Caco-2 (cell line): ENCODE measurements at places on chromosomes 5 and 9. TPM values are rescaled to one million over a fixed set of nuclear protein-coding genes. Genes with fewer than 3 reads are reported as not detected.

DNA sequence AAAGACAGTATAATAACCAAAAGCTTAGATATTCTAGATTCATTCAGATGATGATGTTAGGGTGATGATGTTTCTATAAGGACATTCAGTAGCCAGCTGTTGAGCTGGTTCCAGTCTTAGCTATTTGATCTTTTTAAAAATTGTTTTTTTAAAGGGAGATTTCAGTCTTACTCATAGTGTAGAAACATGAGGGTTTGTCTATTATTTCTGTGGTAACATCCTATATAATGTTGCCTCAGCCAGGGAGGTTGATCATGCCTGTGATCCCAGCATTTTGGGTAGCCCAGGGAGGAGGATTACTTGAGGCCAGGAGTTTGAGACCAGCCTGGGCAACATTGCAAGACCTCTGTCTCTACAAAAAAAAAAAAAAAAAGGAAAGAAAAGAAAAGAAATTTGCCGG is 167.8 kb downstream of the DOCK2 start:
- DNase-seq, result no peak

DNA sequence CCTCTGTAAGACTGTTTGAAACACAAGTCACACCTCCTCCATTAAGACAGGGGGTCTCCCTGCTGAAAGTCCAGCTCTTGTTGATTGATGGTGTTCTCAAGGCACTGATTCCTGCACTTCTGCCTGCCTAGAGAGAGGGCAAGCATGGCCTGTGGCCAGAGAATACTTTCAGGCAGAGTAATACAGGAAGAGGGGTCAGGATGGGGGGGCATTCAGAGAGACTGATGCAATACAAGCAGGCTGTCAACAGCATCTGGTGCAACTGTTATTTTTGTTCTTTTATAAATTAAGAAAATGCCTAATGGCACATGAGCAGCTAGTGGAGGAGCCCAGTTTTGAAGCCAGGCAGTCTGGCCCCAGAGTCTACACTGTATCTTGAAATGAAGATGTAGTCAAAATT is 302.2 kb downstream of the DIRAS2 start:
- DNase-seq, result no peak

Gene INSL4
- total RNA-seq, result not detected in 2 replicates

DNA sequence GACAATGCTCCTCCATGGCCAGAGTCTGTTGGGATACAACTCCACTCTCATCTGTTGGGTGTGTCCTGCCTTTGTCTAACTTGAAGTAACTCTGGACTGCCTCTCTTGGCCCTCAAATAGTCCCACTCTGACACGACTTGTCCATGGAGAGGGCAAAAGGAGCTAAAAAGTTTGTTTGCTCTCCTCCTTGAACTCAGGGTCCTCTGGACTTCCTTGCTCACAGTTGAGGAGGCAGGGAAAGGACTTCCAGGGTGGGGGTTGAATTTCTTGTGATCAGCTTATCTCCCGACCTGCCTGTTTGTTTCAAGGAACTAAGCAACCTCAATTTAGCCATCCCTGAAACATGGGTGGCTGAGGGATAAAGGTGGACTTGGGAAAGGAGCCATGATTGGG is 11.7 kb downstream of the DNAJB5 start:
- no peak for DNase-seq

DNA sequence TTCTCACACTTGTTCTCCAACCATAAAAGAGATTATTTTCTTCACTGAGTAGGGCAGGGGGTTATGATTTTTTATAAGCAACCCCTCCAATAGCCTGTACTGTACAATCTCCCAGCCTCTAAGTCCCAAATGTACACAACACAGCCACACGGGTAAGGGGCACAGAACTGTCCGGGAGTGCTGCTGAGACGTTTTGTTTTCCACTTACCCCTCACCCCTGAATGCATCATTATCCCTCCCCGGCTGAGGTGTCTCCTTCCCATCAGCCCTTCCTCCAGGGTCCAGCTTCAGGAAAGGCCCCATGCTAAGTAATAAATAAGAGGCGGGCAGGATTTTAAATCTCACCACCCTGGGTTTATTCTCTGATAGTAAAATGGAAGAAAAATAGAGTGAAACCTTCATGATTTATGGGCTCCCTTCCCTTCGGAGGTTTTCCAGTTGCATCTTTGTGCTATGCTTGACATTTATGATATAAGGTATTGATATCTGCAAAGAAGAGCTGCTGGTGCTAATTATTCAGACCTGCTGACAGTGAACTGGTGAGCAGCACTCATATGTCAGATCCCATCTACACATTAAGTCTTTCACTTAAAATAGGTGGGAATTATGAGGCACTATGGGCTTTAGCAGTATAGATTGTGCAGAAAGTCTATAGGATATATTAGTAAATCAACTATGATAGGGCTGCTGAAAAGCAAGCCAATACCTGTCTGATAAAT is 67.2 kb upstream of the MEGF10 start:
- no peak for DNase-seq
